Stimulated activated CD4-positive, alpha-beta T cell treated with anti-CD3 and anti-CD28 coated beads, Interleukin-1b, Interleukin-23, amount 100 ng/mL, for 4 hours (primary cell): ENCODE measurements at places on chromosomes 1 and 21.

GRCh38 chr1:15628003-15628402, 10.7 kb downstream of the DDI2 start:
- no peak for DNase-seq

DNA sequence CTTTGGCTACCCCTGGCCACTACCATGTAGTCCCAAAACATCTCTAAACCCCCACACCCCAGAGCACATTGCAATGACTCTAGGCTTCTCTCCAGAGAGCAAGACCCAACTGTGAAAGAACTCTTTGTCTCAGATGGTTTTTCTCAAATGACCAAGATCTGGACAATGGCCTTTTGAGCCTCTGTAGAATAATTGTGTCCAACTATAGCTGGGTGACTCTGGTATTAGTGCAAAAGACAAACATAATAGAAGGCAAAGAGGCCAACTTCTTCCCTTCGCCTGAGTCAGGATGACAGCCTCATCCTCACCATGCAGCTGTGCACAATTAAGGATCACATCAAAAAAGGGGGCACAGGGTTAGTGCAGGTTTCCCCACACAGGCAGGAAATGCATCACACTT, 139.6 kb downstream of the BRINP2 start:
- no peak for DNase-seq

GRCh38 chr1:41006942-41007865, 14.3 kb downstream of the SLFNL1 start:
- no peak for DNase-seq

- DNase-seq: no peak
Measured at GRCh38 chr1:105909811-105910210, 1146.7 kb upstream of the PRMT6 start.

GRCh38 chr1:109719337-109719837, 7.3 kb downstream of the GSTM5 start:
- no peak for DNase-seq

DNA sequence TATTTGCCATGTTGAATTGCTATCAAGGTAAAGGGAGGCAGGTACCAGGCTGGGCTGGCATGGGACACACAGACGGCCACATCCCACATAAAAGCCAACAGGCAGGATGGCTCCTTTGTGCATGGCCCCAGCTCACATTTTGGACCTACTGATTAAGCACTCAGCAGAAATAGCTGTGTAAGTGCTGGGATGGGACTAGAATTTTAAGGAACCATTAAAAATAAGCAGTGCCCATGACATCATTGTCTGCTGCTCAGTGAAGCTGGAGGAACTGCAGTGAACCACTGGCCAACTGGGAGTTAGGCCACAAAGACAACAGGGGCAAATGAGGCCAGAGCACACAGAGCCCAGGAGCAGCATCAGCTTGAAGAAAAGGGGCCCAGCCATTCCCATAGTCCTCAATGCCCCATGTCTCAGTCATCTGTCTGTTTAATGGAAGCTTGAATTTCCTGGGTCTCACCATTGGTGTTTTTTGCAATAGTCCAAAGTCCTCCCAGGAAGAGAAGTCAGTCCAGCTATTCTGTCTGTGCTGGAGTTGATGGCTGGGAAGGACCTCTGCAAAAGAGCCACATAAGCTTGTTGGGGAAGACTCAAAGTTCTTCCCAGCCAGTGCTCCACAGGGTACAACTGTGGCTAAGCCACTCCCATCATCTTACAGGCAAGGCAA, 45.3 kb upstream of the TNR start:
- DNase-seq: no peak

DNA sequence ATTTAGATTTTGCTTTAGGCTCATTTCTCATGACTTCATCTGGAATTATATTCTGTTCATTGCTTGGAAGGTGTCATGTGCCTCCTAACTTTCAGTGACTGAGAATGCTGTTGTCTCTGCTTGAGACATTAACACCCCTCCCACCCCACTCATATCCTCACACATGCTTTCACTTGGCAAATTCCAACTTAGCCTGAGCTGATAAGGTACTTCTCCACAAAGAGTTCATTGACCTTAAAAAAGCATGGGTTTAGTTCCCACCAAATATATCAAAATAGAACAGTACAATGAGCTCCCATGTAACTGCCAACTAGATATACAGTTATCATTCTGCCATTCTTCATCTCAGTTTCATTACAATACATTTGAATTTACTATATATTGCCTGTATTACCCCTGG, 576.5 kb upstream of the ADGRL2 start:
- DNase-seq: no peak

- DNase-seq: no peak
Measured at GRCh38 chr1:15152318-15153183, 996 bp upstream of the TMEM51 start.

DNA sequence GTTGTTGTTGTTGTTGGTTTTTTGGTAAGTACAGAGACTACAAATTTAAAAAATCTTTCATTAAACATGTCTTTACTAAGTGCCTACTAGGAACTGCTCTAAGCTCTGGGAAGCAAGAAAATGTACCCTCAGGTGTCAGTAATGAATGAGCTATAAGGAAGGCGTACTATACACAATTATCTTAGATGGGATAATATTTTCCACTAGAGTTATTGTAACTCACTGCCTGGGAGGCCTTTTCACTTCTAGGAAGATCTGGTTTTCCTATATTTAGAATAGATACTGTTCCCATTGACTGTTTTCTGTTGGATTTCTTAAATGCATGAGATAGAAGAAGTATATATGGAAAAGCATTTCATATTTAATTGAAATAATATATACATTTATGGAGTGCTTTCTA, 19.6 kb downstream of the CLIC4 start:
- DNase-seq: no peak

GRCh38 chr1:71295350-71295749, 214.5 kb upstream of the ZRANB2 start:
- no peak for DNase-seq

DNA sequence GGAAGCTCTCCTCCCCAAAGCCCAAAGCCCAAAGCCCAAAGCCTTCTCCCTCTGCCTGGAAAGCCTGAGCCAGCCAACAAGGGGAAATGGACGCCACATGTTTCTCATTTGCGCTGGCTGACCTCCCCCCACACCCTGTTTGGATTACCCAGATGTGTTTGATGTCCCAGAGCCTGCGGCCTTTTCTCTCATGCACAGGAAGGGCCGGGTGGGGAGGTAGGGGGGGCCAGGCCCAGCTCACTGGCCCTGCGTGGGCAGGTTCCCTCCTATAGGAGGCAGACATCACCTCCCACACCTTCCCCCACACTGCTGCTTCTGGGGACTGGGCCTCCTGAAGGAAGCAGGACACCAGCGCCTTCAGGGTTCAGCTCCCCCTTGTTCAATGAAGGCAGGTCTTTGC, 116.3 kb downstream of the NAV1 start:
- no peak for DNase-seq

DNA sequence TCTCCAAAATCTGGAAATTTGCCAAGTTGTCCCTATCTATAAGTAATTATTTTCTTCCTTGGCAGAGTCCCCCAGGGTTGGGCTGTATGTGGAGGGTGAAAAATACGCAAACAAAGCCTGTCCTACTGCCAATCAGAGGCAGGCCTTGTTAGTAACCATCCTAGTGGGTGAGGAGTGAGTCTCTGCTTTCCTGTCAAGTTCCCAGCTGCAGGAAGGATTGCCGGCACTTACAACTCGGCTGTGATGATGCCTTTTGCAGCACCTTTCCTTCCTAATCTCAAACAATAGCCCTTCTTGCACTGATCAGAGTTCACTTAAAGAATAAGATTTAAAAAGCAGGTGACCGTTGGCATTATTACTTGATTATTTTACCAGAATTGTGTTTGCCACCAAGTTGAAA, 31.3 kb upstream of the FGGY start:
- DNase-seq: no peak

GRCh38 chr1:163906283-163906682, 584.5 kb downstream of the NUF2 start:
- DNase-seq: no peak

DNA sequence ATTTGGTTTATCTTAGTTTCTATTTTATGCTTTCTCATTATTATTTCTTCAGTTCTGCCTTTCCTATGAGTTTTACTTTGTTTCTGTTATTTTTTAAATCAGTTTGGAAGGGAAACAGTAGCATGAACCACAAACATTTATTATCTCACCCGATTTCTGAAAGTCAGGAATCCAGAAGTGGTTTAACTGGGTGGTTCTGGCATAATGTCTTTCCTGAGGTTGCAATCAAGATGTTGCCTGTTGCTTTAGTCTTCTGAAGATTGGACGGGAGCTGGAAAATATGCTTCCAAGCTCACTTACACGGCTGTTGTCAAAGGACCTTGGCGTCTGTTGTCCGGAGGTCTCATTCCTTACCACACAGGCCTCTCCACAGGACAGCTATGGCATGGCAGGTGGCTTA, 50.4 kb downstream of the SNRPE start:
- DNase-seq: no peak

DNA sequence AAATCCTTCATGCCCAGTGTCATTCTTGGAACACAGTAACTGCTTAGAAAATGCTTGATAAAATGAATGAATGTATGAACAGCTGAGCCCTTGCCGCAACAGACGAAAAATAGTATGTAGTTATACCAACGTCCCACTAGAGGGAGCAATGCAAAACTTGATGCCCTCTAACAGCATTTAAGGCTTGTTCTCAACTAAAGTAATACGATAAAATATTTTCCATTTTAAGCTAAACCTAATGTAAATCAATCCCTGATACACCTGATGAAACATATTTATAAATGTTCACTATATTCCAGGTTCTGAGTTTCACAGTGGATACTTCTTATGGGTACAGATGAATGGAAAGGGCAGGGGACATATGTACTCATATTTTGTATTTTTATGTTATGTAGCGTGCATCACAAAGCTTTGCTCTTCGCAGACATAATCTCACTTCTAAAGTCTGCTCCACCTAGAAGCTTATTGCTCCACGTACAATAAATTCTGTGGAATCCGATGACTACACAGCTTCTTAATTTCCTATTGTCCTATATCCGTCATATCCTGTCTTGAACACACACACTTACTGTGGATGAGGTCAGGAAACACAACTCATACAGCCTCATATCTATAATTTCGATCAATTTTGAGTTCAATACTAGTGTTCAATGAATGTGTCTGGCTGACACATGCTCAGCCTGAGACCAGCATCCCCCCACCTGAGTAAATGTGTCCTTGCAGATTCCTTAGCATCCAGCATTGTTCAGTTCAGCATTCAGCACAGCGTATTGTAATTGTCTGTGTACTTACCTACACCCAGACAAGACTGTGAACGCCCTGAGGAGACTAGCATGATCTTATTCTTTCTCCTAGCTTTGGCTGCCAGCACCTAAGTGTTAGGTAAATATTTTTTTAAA, 4.4 kb upstream of the UTP25 start:
- no peak for DNase-seq

GRCh38 chr1:230684146-230684545, 29.8 kb downstream of the AGT start:
- no peak for DNase-seq

- no peak for DNase-seq
Measured at GRCh38 chr1:244821134-244821533, 14.3 kb upstream of the COX20 start.

DNA sequence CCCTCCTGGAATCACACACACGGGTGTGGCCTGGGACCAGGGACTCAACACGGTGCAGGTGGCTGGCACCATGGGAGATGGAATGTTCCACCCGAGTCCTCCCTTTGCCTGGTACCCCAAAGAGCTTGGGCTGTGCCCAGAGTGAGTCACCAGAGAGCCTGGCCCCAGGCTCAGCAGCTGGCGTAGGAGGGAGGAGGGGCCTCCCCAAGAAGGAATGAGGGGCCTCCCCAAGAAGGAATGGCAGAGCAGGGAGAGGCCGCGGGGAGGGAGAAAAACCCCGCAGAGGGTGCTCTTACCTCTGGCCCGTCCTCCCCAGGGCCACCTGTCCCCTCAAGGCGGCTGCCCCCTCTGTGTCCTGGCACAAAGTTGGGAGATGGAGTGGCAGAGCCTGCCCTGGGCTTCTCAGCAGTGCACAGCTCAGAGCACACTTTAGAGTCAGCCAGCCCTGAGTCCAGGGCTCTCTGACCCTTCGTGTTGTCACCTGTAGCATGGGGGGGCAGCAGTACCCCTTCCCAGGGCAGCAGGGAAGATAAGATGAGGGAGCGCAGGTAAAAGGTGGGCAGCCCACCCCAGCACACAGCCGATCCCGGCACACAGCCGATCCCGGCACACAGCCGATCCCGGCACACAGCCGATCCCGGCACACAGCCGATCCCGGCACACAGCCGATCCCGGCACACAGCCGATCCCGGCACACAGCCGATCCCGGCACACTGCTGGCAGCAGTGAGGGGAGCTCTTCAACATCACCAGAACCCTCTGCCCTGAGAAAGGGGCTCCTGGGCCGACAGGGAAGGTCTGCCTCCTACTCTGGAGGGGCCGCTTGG, 20.2 kb upstream of the KCNAB2 start:
- DNase-seq: no peak

- no peak for DNase-seq
Measured at GRCh38 chr1:116392717-116393404, 19.8 kb downstream of the ATP1A1 start.

- DNase-seq: no peak
Measured at GRCh38 chr1:62784509-62785365, 805 bp downstream of the ATG4C start.

DNA sequence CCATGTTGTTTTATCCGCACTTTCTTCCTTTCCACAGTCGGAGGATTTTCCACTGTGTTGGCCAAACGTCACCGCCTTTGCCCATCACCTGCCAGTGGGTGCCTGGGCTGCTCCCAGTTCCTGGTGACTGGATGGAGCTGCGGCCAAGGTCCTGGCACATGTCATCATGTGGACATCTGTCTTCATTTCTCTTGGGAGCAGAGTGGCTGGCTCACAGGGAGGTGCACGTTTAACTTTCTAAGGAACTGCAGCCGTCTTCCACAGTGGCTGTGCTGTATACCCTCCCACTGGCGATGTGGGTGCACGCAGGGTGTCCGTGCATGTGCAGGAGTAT, 19.5 kb upstream of the RNF223 start:
- DNase-seq: no peak

- DNase-seq: no peak
Measured at GRCh38 chr1:162020150-162020549, 3.5 kb downstream of the OLFML2B start.

- no peak for DNase-seq
Measured at GRCh38 chr1:162635418-162635817, 3.2 kb downstream of the DDR2 start.

DNA sequence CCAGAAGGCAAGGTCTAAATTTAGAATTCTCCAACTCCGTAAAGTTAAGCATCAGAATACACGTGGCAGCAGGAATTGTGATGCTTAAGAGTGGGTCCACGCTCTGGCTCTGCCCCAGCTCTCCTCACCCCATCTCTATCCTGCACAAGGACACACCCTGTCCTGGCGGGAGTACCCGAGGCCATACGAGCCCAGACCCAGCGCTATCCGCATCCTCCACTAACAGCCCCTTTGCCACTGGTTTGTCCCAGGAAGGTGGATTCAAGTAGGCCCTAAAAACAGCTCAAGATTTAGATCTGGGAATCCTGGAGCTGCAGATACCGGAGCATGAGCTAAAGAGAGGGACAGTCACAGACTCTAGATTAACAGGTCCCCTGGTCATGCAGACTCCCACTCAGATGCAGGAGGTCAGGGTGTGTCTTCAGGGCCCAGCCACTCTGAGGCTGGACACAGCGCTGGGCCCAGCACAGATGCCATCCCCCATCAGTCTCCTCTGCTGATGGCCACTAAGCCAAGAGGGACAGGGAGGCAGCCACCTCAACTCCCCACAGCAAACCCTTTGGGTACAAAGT, 393.3 kb downstream of the NPHP4 start:
- DNase-seq: no peak

GRCh38 chr1:101290922-101291561, 54.2 kb downstream of the S1PR1 start:
- DNase-seq: no peak
